ENCODE measurements at places on chromosomes 4 and X.

- no peak for DNase-seq
Observed at GRCh38 chr4:174061026-174061425, 222.4 kb downstream of the FBXO8 start.

DNA sequence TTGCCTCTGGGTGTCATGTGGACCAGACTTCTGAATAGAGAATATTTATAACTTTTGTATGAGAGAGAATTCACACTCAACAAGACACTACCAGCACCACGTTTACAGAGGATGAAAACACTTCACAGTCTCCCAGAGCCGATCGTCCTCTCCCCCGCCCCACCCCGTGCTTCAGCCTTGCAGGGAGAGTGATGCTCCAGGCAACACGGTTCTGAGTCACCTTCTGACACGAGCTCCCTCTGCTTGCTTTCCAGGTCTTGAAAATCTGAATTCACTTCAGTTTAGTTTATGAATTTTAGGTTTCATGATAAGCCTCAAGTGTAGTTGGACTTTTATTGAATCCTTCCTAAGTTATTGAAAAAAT lies 59.8 kb downstream of the CPLX1 start:
- DNase-seq = no peak

DNA sequence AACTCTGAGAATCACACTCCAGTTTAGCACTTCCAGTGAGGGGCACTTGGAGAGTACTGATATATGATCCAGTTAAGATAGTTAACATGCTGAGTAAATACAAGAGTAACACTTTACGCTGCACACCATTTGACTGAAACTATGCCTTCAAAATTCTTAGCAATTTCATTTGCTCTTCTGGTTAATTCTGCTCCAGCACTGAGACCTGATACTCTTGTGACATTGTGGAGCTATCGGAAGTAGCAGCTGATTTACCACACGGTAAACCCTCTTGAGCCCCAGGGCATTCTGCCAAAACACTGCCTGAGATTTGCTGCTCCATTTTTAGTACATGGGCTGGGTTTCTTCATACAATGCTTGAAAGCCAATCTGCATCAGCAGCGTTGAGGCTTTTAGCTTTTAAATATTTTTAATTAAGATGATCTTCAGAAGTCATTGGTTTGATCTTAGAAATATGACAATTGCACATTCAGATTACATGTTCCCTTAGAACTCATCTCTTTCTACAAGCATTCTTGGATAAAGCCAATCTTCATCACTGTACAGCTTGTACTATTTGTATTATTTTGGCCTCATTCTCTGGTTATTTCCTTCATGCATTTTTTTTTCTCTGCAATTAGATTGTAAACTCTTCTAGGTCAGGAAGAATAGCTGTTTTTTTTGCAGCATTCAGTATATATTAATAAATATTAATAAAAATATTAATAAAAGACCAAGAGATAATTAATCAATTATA lies 67.8 kb upstream of the ETNPPL start:
- no peak for DNase-seq

DNA sequence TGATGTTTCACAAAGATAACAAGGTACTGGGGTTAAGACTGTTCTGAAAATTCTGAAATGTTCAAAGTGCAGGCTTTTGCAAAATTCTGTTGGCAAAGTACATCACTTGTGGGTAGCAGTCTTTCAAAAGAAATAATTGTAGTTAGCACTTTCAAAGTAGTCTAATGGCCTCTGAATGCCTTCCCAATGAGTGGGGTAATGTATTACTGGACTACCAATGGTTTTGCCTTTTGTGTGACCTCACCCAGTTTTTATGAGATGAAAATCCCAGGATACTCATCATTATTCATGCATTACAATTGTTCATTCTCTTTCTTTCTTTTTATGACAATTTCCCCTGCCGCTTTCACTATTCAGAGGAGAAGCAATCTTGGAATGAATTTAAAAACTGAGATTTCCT lies 686.1 kb downstream of the GLUD2 start:
- DNase-seq = no peak

DNA sequence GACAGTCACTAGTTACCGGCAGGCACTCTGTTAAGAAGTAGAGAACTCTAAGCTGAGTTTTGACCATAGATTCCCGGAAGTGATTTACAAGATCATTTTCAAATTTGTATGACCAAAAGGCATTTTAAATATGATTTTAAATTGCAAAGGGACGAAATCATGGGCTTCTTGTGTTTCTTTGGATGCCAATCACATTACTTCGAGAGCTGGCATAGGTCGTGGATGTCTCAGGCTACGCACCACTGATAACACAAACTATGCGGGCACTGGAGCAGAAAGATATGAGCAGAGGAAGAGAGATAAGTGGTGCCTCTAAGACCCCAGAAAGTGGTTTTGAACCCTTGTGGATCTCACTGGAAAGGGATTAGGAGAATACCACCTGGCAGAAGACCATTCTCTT lies 294.2 kb upstream of the FTHL17 start:
- no peak for DNase-seq

DNA sequence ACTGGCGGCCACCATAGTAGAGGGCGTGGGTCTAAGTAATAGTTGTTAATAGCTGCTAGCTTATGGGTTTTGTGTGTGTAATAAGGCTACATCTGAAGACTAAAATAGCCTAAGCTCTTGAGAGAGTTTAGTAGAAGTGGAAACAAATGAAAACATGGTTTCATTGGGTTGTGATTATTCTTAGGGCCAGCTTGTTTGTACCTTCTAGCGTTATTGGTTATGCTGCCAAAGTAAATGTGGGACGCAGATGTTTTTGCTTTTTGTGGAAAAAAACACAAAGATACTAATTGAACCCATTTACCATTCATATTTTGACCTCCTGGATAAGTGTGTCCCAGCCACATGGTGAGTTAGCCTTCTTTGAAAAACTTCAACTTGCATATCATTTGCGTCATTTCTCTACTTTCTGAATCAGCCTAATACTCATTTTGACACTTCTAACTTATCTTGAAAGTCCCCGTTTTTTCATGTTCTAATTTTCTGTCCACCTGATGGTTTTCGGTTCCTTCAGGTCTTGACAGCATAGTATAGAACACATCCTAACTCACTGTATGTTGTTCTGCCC lies 305.3 kb downstream of the FRMPD4 start:
- no peak for DNase-seq

DNA sequence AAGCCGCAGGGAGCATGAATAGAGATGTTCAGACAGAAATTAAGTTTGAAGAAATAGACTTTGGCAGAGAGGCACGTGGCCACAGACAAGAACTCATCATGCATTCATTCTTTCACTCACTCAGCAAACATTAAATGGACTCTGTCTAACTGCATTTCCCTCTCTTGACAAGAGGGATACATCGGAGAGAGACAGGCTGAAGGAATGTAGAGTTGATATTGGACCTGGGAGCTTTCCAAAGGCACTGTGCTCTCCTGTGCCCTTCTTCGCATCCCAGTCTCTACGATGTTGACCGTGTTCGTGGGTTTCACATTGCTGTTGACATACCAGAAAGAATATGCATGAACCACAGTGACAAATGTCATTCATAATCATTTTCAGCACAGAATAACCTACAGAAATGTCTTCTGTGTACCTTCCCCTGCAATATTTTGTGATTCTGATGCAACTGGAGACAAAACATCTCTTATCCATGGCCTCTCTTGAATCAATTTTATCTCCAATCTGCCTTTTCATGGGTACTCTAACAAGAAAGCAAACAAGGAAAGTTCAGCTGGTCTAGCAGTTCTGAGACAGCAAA lies 34.7 kb upstream of the CD99 start:
- DNase-seq = no peak

DNA sequence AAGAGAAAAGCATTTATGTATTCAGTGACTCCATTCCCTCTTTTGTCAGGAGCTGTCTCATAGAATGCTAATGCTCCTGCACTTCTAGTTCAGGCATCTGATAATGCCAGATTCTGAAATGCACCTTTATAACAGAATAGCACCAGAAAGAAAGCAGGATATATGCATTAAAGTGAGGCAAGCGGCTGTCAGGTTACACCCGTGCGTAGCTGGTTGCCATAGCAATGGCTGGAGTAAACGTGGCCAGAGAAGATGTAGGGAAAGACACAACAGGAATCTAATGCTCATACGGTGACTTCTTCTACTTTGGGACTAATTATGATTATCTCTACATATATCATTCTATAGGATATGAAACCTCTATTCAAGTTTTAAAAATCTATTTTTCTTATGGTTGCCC lies 5.9 kb downstream of the EMCN start:
- DNase-seq = no peak

- no peak for DNase-seq
Observed at GRCh38 chr4:12595986-12596385, 888.2 kb downstream of the RAB28 start.

DNA sequence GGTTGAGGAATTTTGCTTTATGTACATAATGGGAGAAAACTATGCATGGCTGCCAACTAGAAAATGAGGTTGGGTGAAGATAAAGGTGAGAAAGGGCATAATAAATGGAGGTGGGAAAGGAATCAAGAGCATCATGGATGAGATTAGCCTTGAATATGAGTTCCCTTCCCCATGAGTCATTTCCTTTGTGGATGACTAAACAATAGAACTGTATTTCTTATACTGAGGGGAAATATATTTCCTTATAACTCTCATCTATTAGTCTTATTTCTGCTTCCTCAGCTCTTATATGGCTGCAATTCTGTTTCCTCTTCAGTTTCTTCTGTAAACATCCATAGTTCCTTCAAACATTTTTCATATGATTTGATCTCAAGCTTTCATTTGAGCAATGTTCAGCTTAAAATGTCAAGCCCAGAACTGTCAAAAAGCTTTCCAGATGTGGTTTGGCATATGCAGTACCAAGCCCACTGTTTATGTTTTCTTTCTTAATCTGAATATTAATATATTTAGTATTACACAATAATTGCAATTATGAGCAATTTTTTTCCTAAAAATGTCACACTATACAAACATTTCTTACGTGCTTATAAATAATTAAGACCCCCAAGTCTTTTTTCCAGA lies 100.7 kb upstream of the GRPR start:
- no peak for DNase-seq

- DNase-seq = peak; percentile 84
Observed at GRCh38 chr4:3291969-3292570, 751 bp upstream of the RGS12 start.

GRCh38 chr4:38523054-38523453 lies 140.9 kb upstream of the KLF3 start:
- DNase-seq = no peak

- DNase-seq = no peak
Observed at GRCh38 chrX:101932249-101932570, 383 bp upstream of the ZMAT1 start.

DNA sequence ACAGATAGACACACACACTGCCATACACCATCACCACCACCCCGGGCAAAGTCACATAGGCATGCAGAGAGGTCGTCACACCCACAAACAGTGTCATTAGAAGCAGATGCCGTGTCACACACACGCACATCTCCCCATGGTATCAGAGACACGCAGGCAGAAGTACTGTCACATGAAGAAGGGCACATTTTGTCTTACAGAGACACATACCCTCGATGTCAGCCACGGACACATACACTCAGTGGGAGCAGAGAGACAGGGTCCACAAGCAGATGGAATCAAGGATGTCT lies 3.3 kb downstream of the NALF2 start:
- DNase-seq = no peak

GRCh38 chr4:121199742-121200561 lies 35.8 kb upstream of the TNIP3 start:
- no peak for DNase-seq

DNA sequence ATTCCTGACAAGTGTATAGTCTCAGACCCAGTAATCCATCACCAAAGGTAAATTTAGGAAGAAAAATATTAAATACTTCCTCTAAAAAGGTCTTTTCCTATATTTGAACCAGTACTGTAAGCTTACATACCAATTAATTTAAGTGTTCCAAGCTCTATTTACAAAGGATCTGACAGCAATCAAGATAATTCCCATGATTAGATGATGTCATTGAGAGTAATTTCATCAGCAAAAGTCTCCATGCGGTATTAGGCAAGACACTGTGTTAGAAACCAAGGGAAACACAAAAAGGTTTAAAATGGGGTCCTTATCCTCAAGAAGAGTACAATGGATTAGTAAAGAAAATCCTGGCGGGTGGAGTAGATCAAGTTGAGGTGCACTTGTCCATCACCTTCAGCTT lies 198.5 kb downstream of the PRDM5 start:
- no peak for DNase-seq

DNA sequence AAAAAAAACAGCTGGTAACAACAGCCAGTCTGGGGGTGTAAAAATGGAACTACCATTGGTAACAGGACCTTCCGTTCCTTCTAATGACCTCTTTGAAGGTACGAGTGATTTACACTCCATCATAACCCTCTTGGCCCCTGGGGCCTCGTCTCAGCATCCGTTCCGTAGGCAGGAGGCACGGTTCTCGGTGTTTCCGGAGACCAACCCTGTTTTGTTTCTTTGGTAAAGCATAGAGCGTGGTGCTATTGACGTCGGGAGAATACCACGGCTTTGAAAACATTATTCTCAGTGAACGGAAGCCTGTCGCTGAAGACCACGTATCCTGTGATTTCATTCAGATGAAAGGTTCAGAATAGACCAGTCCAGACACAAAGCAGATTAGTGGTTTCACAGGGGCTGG lies 198.9 kb downstream of the ASMT start:
- DNase-seq = no peak

GRCh38 chr4:528296-528695 lies 29.3 kb downstream of the PIGG start:
- no peak for DNase-seq

GRCh38 chr4:19164334-19164733 lies 1087.4 kb upstream of the SLIT2 start:
- no peak for DNase-seq

DNA sequence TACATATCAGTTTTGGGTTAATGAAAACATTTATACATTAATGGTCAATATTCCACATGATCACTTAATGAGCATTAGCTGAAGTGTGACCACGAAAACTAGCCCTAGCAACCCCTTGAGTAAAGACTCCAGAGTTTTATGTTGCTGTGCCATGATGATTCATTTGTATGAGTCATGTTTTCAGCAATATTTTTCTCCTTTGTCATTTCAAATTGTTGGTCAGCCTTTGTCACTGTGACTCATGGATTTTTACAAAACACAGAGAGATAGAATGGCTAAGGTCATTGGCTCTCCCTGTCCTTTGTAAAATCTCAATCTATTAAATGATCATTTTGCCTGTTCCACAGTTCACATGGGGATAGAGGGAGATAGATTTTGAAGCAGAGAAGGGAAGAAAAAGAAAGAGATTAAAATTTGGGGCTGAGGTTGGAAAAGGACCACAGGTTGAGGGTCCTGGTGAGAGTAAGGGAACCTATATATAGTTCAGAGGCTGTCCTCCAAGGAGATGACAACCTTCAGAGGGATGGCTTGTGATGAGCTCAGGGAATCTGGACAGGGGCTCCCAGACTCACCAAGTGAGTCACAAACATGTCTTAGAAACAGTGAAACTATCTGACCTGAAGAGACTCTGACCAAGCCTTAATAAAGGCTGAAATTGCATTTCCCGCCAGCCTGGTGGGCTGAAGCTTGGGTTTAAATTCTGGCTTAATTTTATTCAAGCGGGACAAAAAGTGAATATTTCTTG lies 25.6 kb downstream of the NR0B1 start:
- DNase-seq = no peak

- DNase-seq = no peak
Observed at GRCh38 chrX:9917861-9918260, 49.3 kb upstream of the CLDN34 start.

- peak; percentile 34 for DNase-seq
Observed at GRCh38 chrX:48826135-48826875, at the start of gene ERAS. Gene ERAS (plus strand): TSS chrX:48826513. CDS start chrX:48829124, 2,611 bp downstream.

GRCh38 chrX:51837921-51838320 lies 55.5 kb upstream of the MAGED1 start:
- DNase-seq = peak; percentile 20

Data from SK-N-SH (cell line).